GM12892 (cell line): ENCODE measurements at places on chromosomes 6 and 20.
A peak's percentile ranks its signal among the peaks of the same experiment; 100 is the strongest.

GRCh38 chr20:63194007-63194796 is 21.7 kb downstream of the YTHDF1 start:
- DNase-seq: no peak

GRCh38 chr6:38638941-38639497 is 710 bp downstream of the BTBD9 start:
- peak; percentile 13 for DNase-seq

DNA sequence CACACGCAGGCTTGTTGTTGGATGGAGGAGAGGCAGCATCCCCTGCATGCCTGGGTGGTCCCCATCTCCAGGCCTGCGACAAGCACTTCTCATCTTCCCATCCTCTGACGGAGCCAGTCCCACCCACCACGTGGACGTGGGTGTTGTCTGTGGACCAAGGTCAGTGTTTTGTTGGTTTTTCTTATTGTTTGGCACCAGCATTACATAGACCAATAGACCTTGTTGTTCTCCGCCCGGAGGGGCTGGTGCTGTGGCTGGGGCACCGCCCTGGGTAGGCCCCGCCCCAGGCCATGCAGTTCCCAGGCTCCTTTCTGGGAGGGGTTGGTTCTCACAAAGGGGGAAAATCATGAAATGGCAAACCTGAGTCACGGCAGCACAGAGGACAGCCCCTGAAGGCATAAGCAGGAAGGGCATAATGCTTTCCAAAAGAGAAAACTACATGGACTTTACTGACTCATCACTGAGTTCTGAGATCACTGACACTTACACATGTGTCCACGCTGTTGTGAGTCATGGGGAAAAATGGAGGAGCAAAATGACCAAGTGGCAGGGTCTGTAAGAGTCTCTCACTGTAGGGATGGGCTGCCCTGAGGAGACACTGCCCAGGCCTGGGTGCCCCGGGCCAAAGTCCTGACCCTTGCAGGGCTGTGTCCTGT is 90.8 kb downstream of the THBS2 start:
- DNase-seq: no peak

DNA sequence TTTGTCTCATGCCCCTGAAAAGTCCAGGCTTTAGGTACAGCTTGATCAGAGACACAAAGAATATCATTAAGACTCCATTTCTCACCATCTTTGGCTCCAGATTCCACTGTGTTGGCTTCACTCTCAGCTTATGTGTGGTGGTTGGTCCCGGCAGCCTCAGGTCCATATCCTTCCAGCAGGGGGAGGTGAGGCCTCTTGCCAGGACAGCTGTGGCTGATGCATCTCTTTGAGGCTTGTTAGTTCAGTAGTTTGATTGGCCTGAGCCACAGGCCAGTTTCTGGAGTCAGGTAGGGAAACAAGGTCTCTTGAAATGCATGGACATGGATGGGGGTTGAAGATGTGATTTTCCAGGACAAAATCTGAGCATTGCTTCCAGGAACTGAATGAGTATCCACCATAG is 62.4 kb downstream of the JAG1 start:
- DNase-seq: no peak

GRCh38 chr6:2741756-2742155 is 9.0 kb downstream of the MYLK4 start:
- DNase-seq: no peak

DNA sequence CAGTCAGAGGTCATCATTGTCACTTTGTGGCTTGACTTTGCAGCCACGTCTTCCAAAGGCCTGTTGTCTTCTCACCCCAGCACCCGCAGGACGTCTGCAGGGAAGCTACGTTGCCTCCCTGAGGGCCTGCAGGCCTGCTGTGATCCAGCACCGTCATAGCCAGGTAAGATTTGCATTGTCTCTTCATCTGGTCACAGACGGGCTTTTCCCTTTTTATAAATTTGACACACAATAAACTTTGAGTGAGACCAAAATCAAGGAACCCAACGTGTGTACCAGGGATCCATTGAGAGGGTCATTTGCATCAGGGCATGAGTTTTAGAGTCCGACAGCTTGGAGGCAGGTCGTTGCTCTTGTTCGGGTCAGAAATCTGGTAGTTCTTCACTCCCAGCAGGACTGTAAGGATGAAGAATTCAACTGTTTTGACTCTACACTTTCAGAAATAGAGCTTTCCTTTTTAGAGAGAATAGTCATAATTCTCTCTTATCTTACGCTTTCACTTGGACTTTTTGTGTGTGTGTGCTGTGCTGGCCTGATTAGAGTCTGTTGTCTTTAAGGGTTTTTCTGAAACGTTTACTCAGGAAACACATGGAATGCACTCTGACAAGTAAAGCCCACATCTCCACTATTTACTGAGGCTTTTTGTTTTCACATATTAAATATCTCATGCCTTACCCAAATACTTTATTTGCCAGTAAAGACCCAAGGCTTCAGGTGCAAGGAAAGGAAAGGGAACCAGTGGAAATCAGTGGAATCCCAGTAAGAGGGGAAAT is 177.2 kb upstream of the TAB2 start:
- peak; percentile 19 for DNase-seq

DNA sequence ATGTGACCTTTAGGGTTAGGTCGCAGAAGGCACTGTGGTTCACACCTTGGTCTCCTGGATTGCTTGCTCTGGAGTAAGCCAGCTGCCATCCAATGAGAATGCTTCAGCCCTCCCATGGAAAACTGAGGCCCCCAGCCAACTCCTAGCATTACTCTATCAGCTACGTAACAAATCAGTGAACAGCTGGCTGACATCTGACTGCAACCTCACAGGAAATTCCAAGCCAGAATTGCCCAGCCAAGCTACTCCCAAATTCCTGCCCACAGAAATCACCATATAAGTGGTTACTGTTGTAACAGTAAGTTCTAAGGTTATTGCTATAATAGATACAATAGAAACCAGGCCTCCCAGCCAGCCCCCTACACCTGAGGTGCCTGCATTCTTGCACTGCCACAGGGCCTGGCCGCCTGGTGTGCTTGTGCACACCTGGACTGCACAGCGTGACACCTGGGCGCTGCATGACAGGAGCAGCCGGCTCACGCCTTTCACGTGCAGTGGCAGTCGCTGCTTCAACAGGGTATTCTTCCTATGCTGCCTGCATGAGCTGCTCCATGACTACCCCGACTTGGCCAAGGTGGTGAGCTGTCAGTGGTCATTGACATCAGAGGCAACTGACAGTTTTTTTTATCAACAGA is 429.7 kb upstream of the RUNX2 start:
- DNase-seq: no peak
